ENCODE measurements at places on chromosomes 3 and 15.

DNA sequence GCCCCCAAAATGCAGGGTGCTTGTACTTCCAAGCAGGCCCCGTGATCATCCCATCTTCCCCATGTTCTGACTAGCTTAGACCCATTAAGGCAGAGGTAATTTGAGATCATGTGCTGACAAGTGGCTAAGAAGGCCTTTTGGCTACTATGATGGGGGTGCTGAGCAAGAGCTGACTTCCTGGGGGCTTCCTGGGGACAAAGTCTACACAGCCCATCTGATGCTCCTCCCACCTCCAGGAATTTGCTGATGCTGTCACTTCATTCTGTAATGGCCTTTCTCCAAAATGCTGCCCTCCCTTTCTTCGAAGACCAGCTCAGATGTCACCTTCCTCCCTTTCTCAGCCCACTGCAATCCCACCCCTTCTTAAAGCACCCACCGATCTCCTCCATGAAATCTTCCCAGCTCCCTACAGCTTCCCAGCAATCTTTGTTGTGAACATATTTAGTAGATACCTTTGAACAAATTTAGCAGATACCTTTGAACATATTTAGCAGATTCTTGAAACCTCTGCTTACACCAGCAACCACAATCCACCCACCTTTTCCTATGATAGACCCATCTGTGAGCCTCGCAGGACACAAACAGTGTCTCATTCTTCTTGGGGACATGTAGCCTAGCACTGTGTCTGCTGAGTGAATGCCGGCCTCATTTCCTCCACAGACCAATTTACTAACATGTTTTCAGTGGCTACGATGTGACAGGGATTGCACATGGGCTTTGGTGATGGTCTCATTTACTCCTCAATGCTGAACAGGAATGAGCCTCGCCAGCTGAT, 223.3 kb downstream of the EPHB1 start:
- H3K4me3 ChIP-seq, result no peak overlapping the region
- H3K27me3 ChIP-seq, result no peaks in the 10 kb centered on the region
- no peak overlapping the region for H3K27ac ChIP-seq
- peaks cover 23% of the 10 kb centered on the region for H3K4me1 ChIP-seq

DNA sequence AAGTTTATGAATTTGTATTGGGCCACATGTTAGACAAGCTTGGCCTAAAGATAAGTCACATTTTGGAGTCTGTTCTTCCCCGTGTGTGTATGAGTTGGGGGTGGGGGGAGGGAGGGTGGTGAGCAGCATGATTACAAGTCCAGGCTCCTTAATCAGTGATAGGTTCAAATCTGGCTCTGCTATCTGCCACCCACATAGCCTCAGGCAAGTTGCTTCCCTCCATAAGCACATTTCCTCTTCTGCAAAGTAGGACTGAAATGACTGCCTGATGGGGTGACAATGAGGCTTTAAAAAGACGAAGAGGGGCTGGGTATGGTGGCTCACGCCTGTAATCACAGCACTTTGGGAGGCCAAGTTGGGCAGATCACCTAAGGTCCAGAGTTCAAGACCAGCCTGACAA, 1.1 kb upstream of the SPATA12 start:
- no peaks in the 10 kb centered on the region for H3K27me3 ChIP-seq
- no peak overlapping the region for H3K27ac ChIP-seq
- no peaks in the 10 kb centered on the region for H3K36me3 ChIP-seq
- H3K4me1 ChIP-seq, result peaks cover 13% of the 10 kb centered on the region
- H3K4me3 ChIP-seq, result no peak overlapping the region

DNA sequence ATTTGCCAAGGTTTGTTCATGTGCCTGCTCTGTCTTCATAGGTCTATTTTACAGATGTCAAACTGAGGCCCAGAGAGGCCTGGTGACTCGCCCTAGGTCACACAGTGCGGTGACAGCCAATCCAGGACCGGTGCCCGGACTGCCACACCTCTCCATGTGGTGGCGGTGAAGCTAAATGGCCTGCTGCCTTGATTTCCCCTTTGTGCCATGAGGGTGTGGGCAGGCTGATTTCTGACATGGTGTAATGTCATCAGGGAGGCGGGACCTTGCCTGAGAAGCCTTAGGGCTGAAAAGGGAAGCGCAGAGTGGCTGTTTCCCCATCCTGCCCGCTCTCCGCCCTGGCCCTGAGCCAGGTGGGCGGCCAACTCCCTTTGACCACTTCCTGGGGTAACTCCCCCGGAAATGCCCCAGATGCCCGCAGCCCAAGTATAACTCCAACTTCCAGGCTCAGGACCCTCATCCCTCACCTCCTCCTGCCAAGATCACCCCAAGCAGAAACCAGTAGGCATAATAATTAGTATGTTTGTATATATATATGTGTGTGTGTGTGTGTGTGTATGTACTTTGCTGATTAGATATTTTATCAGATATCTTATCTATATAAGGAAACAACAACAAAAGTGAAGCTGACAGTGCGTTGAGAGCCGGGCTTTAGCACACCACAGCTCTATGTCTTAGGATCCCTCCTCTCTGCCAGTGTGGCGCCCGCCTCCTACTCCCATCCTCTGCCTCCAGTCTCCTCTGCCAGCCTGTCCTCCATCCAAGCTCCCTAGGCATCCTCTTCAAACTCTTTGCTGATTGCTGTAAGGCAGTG, 63.9 kb downstream of the IQSEC1 start:
- H3K36me3 ChIP-seq, result no peaks in the 10 kb centered on the region
- H3K4me3 ChIP-seq, result no peak overlapping the region
- no peak overlapping the region for H3K27ac ChIP-seq
- H3K27me3 ChIP-seq, result no peaks in the 10 kb centered on the region
- no peak for DNase-seq
- peaks cover 28% of the 10 kb centered on the region for H3K4me1 ChIP-seq

- peaks cover 29% of the 10 kb centered on the region for H3K4me1 ChIP-seq
- no peak overlapping the region for H3K27ac ChIP-seq
- no peak overlapping the region for H3K4me3 ChIP-seq
- DNase-seq, result no peak
- H3K36me3 ChIP-seq, result no peaks in the 10 kb centered on the region
Observed at GRCh38 chr3:143410259-143410658, 290.7 kb downstream of the CHST2 start.

DNA sequence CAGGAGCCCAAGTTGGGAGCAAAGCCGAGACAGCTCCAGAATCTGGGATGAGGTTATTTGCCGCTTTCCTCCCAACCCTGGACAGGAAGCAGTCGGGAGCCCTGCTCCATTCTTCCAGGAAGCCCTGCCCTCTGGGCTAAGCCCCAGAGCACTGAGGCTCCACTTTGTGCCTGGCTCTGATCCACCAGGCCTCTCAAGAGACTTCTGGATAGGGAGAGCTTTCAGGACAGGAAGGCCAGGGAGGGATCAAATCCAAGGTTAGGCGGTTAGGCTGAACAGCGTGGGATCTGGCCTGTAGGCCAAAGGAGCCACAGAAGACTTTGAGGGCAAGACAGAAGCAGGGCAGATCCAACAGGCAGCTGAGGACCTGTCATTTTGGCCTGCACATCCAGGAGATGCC, 835 bp downstream of the STOML1 start:
- peak overlapping the region; percentile 97 for H3K4me3 ChIP-seq
- DNase-seq, result peak; percentile 15
- no peak overlapping the region for H3K27ac ChIP-seq
- H3K27me3 ChIP-seq, result no peaks in the 10 kb centered on the region
- peaks cover 14% of the 10 kb centered on the region for H3K4me1 ChIP-seq

- H3K4me1 ChIP-seq, result peaks cover 7% of the 10 kb centered on the region
- no peak overlapping the region for H3K27ac ChIP-seq
- no peaks in the 10 kb centered on the region for H3K27me3 ChIP-seq
- H3K36me3 ChIP-seq, result no peaks in the 10 kb centered on the region
- DNase-seq, result no peak
- H3K4me3 ChIP-seq, result no peak overlapping the region
Observed at GRCh38 chr15:62601777-62602545, 436.9 kb upstream of the C2CD4B start.

- H3K27me3 ChIP-seq, result peaks cover 9% of the 10 kb centered on the region
- no peak overlapping the region for H3K4me3 ChIP-seq
- no peak overlapping the region for H3K27ac ChIP-seq
- DNase-seq, result no peak
Observed at GRCh38 chr3:58215317-58216025, 4.7 kb upstream of the DNASE1L3 start.

GRCh38 chr15:42107473-42107872, 13.1 kb upstream of the PLA2G4D start:
- H3K27me3 ChIP-seq, result no peaks in the 10 kb centered on the region
- H3K36me3 ChIP-seq, result no peaks in the 10 kb centered on the region
- DNase-seq, result no peak
- no peak overlapping the region for H3K27ac ChIP-seq
- no peaks in the 10 kb centered on the region for H3K4me1 ChIP-seq
- no peak overlapping the region for H3K4me3 ChIP-seq

- H3K4me3 ChIP-seq, result peak overlapping the region; percentile 56
- peaks cover 50% of the 10 kb centered on the region for H3K27me3 ChIP-seq
- peak; percentile 90 for DNase-seq
- H3K4me1 ChIP-seq, result peaks cover 20% of the 10 kb centered on the region
Observed at GRCh38 chr3:129605203-129605921, 1.1 kb downstream of the PLXND1 start.

DNA sequence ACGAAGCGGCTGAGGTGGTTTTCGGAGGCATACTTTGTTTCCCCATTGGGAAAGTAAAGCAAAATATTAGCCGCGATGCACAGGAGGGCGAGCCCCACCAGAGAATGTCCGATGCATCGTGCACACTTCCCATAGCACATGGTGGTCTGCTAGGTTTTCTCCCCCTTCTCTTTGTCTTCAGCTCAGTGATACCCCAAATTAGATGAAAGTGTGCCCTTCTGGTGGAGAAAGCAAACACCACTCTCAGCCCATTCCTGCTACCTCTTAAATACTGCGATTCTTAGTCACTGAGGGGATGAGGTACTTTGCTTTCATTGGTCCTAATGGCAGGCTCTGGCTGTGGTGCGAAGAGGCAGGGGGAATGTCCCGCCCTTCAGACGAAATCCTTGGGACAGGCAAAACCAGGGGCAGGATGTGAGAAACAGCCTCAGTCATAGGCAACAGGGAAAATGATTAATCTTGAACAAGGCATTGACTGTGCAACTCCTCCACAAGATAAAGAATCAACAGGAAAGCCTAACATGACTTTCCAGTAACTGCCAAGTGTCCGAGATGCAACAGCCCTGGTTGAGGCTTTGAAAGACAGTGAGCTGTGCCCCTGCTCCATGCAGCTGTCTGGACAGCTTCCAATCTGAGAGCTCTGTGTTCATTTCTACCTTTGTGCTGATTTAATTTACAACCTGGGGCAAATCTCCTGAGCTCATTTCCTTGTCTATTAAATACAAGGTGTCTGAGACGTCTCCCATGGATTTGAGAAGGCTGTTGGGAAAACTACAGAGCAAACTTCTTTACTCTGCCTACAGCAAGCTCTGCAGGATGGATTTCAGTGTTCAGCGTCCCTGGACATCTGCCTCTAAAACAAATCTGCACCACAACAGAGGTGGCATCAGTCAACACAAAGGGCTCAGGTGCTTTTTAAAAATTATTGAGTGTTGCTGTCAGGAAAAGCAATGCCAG, at the start of gene TM4SF1:
Gene TM4SF1, minus strand, starts transcription at position 242 of the 957 bp plus-strand sequence. Its CDS starts 102 bp downstream, at position 140.
- H3K4me1 ChIP-seq, result peaks cover 12% of the 10 kb centered on the region
- no peak for DNase-seq
- H3K27ac ChIP-seq, result no peak within 1 kb of the TSS
- no peaks in the 10 kb centered on the region for H3K27me3 ChIP-seq
- H3K36me3 ChIP-seq, result no peaks in the 10 kb centered on the region
- H3K4me3 ChIP-seq, result no peak within 1 kb of the TSS

DNA sequence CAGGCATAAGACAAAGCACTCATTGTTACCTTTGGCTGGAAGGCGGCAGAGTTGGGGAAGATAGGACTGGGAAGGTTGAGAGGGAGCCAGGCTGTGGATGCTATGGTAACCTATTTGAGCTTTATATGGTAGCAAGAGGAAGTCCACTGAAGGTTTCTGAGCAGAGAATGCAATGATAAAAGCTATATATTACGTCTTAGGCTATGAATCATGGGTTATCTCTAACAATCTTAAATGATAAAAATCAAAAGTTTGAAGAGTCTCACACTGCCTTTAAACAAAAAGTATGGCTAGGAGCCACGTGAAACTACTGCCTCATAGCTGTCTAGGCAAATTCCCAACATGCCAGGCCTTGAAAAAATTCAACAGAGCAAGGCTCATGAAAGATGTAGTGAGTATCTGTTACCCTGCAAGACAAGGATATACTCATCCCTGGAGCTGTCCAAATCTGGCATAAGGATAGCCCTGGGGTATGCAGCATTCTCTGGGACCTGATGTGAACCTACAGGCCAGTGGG, 4.1 kb downstream of the P3H2 start:
- H3K4me1 ChIP-seq, result peaks cover 18% of the 10 kb centered on the region
- H3K4me3 ChIP-seq, result no peak overlapping the region
- no peak overlapping the region for H3K27ac ChIP-seq
- H3K36me3 ChIP-seq, result no peaks in the 10 kb centered on the region
- H3K27me3 ChIP-seq, result peaks cover 11% of the 10 kb centered on the region

- H3K36me3 ChIP-seq, result no peaks in the 10 kb centered on the region
- no peaks in the 10 kb centered on the region for H3K4me1 ChIP-seq
- no peak for DNase-seq
- no peak overlapping the region for H3K27ac ChIP-seq
- H3K27me3 ChIP-seq, result no peaks in the 10 kb centered on the region
Observed at GRCh38 chr15:78599189-78599588, 21.6 kb downstream of the CHRNA3 start.

DNA sequence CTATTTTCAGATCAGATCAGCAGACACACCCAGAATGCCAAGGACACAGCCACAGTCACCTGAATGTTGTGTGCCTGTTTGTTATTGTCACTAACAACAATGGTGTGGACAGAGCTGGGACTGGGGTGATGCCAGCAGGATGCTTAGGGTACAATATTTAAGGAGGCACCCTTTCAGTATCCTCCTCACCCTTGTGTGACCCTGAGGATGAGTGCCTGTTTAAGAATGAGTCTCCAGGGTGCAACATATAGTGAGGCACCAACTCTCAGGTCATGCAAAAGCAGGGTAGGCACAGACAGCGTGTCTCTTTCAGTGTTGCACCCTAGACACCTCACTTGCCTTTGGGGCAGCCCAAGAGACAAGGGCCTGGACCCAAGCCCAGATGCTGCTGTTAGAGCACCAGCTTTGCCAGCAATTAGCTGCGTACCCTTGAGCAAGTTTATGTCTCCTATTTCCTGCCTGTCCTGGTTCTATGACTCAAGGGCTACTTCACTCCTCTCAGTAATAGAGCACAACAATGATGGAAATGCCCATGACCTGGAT, 122.6 kb downstream of the AQP9 start:
- no peak for DNase-seq
- no peak overlapping the region for H3K4me3 ChIP-seq
- peaks cover 5% of the 10 kb centered on the region for H3K4me1 ChIP-seq
- no peaks in the 10 kb centered on the region for H3K36me3 ChIP-seq
- no peak overlapping the region for H3K27ac ChIP-seq

DNA sequence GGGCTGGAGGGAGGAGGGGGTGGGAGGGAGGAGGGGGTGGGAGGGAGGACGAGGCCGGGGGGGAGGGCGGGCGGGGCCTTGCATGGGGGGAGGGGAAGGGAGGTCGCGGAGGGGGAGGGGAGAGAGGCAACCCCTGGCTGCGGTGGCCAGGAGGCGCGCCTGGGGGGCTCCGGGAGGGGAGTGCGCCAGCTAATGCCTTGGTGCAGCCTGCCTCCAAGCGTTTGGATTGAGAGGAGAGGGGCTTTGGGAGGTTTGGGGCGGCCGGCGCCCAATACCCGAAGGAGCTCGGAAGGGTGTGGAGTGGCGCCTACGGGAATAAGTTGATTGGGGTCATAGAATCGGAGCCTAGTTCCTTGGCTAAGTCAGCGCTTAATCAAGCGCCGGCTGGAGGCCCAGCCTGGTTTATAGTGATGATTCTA, 557 bp downstream of the TFG start:
- DNase-seq, result peak; percentile 92
- peak overlapping the region; percentile 93 for H3K4me3 ChIP-seq
- no peaks in the 10 kb centered on the region for H3K36me3 ChIP-seq
- peaks cover 12% of the 10 kb centered on the region for H3K4me1 ChIP-seq
